Caco-2 (cell line): ENCODE measurements at places on chromosomes 2 and 18.

- DNase-seq, result peak; percentile 58
Measured at GRCh38 chr2:235142601-235143000, 190.8 kb downstream of the SH3BP4 start.

GRCh38 chr2:171957061-171957460 lies 34.8 kb downstream of the HAT1 start:
- DNase-seq, result peak; percentile 15

- no peak for DNase-seq
Measured at GRCh38 chr2:69945441-69945840, 16.0 kb downstream of the ASPRV1 start.

- DNase-seq, result no peak
Measured at GRCh38 chr2:151670346-151670745, 63.9 kb downstream of the NEB start.

DNA sequence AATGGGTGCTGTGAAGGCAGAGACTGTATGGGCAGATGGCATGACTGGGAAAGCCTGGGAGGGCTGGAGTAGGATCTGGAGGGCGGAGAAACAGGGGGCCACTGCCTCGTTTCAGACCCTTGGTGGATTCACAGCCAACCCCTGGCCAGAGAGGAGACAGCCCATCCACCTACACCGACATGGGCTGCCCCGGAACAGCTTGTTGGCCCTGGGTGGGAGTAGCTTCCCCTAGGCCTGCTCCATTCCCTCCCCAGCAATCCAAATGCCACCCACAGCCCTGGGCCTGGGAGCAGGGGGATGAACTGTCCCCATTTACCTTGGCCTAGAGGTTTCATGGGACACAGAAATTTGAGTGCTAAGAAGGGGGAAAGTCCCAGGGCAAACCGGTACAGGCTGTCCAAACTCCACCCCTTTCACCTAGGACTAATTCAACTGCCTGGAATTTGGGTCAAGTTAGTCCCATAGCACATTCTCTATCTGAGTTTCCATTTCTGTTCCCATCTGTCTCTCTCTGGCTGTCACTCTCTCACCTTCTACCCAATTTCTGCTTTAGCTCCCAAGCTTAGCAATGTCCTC lies 37.0 kb downstream of the LBH start:
- DNase-seq, result no peak

DNA sequence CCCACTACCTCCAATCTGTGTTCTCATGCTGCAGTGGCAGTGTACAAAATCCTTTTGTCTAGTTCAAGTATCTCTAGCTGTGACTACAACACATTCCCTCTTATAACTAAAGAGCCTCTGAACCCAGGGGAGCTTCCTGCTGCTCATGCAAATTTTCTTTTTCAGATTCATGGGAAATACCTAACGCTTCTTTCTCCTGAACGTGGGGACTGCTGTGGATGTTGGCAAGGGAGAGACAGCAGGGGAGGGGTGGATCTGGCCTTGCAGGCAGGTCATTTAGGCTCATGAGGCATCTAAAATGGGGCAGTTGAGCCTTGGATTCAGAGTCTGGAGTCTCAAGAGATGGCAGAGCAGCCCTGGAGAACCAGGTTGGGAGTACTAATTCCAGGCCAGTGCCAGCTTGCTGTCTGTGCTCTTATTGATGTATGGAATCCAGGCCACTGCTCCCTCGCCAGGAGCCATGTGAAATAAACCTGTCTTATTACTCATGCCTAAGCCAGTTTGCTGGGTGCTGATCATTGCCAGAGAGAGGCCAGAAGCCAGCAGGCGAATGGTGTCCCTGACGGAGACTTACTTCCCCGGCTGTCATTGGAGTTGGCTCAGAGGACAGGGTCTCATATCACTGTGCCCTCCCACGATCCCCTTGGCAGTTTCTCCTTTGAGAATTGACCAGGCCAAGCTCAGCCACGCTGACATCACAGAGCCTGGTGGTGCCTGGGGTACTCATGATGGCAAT lies 29.2 kb upstream of the TNP1 start:
- no peak for DNase-seq

GRCh38 chr2:147449323-147449991 lies 395.4 kb upstream of the ACVR2A start:
- DNase-seq, result peak; percentile 39

GRCh38 chr2:236177604-236177966 lies 9.4 kb upstream of the GBX2 start:
- DNase-seq, result no peak

DNA sequence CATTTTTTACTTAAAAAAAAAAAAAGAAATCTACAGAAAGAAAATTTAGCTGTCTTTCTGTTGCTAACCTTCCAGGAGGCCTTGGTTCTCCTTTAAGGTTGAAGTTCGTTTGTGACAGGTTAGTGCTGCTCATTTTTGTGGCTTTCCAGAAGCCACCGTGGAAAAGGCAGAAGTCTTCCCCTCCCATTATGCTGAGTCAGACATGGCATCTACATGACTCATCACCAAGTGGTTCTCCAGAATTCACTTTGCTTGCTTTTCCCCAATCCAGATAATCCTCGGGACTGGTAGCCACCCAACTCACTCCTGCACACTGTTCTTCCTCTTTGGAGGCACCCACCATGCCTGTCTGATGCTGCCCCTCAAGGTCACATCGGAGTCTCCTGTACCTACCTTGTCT lies 228.7 kb downstream of the PIK3C3 start:
- no peak for DNase-seq

DNA sequence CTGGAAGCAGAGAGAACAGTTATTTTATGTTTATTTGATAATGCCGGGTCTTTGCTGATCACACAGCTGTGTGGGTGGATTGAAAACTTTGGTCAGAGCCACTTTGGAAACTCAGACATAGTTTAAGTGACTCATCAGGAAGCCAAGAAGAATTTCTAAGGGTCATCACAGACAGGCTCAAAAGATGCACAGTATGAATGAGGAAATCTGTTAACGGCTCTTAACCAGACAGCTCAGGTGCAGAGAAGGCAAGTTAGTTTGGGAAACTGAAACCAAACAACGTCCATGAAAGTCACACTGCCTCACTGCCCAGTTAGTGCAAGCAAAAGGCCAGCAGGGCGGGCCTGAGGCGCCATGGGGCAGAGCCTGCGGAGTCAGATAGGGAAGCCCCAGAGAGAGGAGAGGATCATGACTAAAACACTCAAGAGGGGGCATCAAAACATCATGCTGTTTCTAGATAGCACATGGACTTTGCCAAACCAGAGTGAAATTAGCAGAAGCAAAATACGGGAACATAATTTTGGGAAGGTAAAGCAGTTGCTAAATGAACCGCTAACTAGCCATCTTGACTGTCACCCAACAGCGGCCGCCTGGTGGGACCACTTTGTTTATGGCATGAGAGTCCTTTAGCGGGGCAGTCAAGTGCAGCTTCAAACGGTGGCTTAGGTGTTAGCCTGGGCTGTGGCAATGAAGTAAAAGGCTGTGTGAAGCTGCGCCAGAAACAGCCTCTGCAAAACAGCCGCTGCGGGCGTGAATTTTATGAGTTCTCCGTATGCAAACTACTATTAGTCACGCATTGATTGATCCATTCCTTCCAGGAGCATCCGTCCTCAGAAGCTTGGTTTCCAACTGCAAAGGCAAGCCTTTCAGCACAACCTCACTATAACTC lies 101.2 kb downstream of the KCTD18 start:
- no peak for DNase-seq

DNA sequence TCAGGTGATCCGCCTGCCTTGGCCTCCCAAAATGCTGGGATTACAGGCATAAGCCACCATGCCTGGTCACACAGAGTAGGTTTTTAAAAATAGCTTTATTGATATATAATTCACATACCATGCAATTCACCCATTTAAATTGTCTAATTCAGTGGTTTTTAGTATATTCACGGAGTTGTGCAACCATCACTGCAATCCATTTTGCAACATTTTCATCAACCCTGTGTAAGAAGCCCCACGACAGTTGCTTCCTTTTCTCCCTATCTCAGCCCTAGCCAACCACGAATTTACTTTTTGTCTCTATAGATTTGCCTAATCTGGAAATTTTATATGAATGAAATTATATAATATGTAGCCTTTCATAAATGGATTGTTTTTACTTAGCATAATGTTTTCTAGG lies 266.4 kb downstream of the NAPG start:
- no peak for DNase-seq

- no peak for DNase-seq
Measured at GRCh38 chr2:187050409-187050998, 201.5 kb upstream of the ZSWIM2 start.

DNA sequence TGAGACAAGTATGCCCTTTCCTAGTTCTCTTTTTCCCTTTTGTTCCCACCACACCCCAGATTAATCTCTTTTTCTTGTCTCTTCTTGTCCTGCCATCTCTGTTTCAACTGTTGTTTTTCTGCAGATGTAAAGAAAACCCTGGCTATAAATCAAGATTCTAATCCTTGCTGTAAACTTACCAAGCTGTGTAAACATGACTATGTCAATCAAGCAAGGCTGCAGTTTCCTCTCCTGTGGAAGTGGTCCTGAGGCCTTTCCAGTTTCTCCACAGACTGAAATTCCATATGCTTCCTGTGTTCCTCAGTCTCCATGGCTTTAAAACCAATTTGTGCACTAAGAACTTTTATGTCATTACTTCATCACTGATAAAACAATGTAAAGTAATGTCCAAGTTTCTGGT lies 288.8 kb upstream of the PIK3C3 start:
- no peak for DNase-seq

- DNase-seq, result no peak
Measured at GRCh38 chr2:45973426-45973825, 322.0 kb downstream of the PRKCE start.

GRCh38 chr2:75788154-75788553 lies 77.4 kb upstream of the GCFC2 start:
- DNase-seq, result no peak

DNA sequence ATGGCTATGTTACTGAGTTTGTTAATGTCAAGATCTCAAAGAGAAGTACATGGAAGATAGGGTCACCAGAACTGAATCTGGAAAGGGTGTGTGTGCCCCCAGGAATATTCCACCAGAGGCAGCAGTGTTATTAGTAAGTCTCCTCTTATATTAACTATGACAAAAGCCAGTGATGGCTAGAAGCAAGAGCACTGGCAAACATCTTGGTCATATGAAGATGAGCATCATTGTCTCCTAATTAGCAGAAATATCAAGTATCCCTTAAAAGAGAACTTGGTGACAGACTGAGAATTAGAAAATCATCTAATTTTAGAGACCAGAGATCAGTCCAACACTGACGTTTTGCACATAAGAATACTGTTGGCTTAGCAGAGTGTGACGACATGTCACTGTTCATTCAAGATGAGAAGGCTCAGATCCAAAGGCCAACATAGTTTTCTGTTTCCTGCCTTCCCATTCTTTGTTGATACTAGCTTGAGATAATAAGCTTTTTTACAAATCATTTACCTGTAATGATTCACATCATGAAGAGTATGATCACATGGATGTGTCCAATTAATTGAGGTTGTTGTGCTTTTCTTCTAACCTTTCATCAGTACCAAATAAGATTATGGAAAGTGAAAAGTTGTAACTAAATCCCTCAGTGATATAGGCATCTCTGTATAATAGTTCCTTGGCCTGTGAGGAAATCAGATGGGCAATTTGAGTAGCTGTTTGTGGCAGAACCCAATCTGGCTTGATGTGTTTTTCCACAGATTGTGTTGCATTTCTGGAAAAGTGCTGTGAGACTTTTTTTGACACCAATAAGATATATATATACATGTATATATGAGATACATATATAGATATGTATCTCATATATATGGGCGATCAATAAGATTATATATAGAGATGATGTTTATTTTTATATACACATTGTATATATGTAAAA lies 44.5 kb downstream of the MAPRE2 start:
- DNase-seq, result no peak

GRCh38 chr2:174694196-174694878 lies 69.9 kb downstream of the CHRNA1 start:
- DNase-seq, result no peak

DNA sequence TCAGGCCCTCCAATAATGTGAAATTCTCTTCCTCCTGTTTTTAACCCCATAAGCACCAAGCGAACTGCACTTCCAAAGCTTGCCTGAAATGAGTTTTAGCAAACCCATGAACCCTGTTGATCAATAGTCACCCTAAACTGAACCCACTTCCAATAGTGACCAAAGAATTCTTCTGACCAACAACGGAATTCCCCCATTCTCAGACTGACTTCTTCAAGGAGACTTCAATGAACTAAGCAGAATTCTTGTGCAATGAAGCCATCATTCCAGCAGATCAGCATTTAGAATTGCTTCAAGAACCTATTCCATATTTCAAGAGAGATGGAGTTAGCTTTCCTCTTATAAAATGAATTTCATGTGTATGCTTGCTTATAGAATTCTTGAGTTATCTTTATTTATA lies 176.9 kb upstream of the FN1 start:
- no peak for DNase-seq

- no peak for DNase-seq
Measured at GRCh38 chr2:68403199-68403644, 38.1 kb downstream of the PLEK start.

DNA sequence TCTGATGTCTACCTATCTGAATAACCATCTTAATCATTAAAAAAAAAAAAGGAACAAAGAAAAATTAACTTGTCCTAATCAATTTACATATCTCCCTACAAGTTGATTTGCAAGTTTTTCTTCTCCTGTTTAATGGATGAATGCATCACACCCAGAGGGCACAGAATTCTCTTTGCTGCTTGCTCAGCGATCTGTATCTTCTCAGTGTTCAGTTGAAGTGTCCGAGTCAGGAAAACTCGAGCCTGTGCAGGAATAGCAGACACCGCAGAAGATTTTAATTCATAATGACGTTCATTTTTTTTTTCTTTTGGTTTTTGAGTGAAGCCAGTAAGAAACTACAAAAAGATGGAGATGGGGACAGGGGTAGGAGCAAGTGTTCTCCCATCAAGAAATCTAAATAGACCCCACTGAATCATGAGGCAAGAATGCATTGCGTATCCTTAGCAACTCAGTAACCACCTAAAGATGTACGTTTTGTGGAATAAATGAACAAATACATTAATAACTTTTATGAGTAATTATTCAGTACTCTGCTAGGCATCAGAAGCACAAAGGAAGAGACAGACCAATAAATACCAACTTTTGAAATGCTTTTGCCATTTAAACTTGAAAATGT lies 675.5 kb downstream of the LRP1B start:
- no peak for DNase-seq

DNA sequence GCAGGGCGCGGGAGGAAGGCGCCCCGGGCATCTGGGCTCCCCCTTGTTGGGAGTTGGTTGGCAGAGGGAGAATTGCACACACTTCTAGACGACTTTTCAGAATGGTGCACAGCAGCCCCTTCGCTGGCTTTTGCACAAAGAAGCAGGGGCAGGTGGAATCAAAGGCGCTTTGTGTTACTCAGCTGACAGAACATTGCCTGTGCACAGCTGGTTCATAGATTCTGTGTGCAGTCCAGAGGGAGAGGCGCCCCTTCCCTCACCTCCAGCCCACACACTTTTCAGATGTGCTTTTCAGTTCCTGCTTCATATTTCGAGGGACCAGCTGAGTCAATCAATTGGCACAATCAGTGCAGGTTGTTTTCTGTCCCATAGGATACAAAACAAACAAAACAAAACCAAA lies 348.4 kb upstream of the RAB12 start:
- no peak for DNase-seq

- DNase-seq, result no peak
Measured at GRCh38 chr2:7795778-7796563, 878.8 kb downstream of the RNF144A start.

GRCh38 chr2:197145471-197146056 lies 165.0 kb downstream of the ANKRD44 start:
- no peak for DNase-seq

GRCh38 chr2:203440671-203441070 lies 94.4 kb downstream of the RAPH1 start:
- no peak for DNase-seq
